ENCODE measurements at places on chromosomes 7 and 10.

- no peak for DNase-seq
Observed at GRCh38 chr7:134946260-134946659, 40.0 kb upstream of the AGBL3 start.

DNA sequence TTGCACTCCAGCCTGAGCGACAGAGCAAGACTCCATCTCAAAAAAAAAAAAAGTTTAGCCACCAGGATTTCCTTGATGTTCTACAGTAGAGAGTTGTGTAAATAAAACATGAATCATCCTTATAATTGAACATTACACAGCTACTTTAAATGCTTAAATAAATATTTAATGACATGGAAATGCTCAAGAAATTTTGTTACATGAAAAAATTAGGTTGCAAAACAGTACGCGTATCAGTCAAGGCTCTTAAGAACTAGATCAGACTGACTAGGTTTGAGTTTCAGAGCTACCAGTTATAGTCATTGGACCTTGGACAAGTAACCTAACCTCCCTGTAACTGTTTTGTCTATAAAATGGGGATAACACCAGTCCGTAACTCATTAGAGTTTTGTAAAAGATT lies 38.7 kb upstream of the GSAP start:
- no peak for DNase-seq

GRCh38 chr7:105639667-105640493 lies 58.6 kb upstream of the EFCAB10 start:
- no peak for DNase-seq

- no peak for DNase-seq
Observed at GRCh38 chr7:25544254-25544653, 316.0 kb upstream of the NPVF start.

DNA sequence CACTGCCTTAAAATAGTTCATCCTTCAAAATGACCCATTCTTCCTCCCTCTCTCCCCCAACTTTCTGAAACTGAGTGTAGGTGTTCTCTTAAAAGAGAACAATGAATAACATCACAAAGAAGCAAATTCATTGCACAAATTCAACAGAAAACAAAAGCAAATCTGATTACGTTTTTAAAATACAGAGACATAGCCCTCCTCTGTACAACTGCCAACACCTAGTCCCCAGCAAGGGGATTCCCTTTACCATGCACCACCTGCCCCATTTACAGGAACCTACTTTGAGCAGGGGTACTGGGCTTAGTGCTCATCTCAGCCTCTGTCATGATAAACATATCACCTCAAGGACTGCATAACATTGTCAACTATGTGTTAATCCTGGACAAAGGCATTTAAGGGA lies 302.8 kb upstream of the AOAH start:
- no peak for DNase-seq

- no peak for DNase-seq
Observed at GRCh38 chr10:80512031-80512526, 25.6 kb upstream of the SH2D4B start.

- DNase-seq = no peak
Observed at GRCh38 chr7:14837216-14837615, 65.3 kb downstream of the DGKB start.

DNA sequence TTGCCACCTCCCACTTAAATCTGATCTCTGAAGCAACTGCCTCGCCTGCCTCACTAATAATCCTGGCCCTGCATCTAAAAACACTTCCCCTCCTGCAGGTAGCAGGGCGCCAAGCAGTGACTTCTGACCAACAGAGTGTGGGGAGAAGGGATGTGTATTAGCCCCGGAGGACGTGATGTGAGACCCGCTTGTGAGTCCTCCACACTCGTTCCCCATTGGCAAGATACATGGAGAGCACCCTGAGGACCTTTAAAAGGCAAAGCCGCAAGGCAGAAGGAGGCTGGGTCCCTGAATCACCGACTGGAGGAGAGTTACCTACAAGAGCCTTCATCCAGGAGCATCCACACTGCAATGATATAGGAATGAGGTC lies 6.1 kb upstream of the PILRA start:
- DNase-seq = no peak

GRCh38 chr7:1596181-1597043 lies 26.6 kb upstream of the PSMG3 start:
- DNase-seq = no peak

DNA sequence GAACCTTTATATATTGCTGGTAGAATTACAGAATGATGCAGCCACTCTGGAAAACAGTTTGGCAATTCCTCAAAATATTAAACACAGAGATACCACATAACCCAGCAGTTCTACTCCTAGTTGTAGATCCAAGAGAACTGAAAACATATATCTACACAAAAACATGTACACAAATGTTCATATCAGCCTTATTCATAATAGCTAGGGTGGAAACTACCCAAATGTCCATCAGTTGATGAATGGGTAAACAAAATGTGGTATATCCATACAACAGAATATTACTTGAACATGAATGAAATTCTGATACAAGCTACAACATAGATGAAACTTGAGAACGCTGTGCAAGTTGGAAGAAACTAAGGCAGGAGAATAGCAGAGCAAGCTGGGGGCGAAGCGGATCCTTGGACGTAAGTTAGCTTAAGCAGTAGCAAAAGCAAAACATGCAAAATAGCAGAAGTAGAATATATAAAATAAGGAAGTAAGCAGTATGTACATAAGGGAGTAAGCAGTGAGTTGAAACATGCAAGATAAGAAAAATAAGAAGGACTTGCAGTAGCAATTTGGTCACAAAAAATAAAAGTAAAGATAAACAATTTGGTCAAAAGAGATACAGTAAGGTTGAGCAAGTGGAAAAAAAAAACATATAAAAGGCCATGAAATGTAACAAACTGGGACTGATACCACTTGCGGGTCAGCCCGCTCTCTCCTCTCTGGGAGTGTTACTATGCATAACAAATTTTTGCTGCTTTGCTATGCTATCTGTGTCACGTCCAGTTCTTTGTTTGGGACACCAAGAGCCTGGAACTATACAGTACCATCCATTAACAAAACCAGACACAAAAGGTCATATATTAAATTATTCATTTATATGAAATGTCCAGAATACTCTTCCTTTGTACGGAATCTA lies 18.0 kb upstream of the HILPDA start:
- DNase-seq = no peak

- DNase-seq = no peak
Observed at GRCh38 chr7:121282129-121282528, 46.7 kb upstream of the WNT16 start.

DNA sequence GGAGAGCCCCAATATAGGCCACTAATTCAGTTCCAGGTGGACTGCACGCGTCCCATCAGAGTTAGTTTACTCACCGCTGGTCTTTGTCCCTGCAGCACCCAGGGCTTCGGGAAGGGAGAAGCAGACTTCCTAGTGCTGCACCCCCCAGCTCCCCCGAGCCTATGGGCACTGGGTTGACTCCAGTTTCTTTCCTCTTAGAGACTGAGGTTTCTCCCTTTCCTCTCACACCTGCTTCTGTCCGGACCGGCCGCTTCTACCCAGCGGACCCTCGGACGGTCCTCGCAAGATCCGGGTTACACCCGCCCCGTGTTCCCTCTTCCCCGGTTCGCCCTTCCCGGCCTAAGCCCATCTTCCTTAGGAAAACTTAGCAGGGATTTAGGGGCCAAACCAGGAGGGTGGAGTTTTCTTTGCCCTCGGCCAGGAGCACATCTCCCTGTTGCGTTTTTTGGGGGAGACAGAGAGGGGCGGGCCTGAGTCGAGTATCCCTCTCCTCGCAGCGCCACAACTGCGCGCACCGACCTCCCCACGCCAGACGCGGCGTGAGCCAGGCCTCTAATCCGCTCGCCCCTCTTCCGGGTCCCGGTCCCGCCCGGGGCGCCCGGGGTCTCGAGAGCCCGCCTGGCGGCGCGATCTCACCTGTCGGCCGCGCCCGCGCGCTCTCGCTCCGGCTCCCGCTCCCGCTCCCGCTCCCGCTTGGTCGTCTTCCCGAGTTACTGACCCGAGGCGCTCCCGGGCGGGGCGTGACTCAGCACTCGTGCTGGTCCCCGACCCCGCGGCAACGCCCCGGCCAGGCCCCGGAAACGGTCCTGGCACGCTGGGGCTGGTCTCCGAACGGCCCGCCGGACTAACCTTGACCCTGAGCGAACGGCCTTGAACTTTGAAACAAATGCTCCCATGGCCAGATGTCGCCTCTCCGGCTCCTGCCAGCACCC lies at the start of gene AIFM2:
Gene AIFM2, minus strand, starts transcription at position 728 of the 932 bp plus-strand sequence. CDS start 8,741 bp downstream, outside the sequence.
- no peak for DNase-seq

DNA sequence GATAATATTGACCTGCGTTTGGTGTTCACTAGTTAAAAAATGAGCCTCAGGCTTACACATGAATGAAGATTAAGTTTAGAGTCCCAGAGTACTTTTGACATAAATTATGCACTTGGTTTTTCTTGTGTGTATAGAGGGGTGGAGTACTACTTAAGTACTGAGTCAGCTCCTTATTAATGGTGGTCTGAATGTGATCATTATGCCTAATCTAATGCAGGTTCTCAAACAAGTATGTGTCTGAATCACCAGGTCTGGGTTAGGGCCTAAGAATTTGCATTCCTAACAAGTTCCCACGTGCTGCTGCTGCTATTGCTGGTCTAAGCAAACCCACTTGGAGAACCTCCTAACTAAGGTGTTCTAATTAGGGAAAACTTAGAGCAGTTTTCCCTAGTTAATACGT lies 30.7 kb upstream of the STOX1 start:
- no peak for DNase-seq

DNA sequence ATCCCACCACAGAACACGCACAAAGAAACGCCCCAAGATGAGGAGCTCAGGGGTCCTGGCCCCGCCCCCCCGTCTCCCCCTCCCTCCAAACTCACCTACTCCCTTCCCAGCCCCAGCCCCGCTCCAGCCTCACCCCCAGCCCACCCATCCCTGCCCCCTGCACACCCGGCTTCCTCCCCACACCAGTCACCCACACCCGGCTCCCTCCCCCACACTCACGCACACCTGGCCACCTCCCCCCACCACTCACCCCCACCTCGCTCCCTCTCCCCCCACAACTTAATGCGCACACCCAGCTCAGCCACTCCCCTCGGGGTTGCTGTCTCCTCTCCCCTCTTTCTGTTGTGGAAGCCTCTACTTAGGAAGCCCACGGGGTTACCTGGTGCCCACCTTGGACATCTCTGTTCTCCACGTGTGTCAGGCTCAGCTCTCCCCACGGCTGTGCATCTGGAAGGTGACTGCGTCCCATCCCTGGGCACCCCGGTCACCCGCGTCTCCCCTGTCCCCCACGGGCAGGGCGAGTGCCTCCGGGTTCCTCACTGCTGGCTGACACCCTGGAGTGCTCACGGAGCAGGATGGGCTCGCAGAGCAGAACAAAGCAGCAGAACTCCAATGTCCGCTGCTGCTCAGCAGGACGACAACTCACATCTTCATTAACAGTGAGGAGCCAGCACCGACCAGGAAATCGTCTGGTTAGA lies 166.8 kb downstream of the USP6NL start:
- DNase-seq = no peak

DNA sequence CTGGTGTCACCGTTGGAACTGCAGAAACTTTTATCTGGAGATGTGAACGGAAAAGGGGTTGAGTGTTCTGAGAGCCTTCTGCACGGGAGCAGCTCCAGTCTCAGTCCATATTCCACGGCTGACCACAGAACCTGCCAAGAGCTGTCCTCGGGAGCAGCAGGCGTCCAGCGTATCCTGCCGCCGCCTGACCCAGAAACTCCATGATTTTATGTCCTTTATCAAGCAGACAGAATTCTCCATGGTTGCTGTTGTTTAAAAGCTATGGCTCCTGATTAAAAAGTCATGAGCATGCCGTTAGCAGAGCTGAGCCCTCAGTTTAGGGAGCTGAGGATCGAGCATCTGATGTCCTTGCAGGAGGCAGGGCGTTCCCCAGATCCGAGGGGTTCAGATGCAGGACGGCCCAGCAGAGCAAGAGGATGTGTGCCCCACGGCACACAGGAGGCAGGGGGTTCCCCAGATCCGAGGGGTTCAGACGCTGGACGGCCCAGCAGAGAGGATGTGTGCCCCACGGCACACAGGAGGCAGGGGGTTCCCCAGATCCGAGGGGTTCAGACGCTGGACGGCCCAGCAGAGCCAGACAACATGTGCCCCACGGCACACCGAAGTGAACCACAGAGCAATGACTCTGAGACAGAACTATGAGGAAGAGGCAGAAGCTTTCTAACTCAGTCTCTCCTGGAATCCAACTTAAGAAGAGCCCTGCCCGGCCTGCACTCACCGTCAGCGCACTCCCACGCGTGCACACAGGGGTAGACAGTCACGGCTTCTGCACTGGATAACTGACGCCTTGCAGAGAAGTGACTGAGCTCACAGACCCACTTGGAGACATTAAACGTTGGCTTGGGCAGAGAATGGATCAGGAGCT lies 96.4 kb downstream of the WDR37 start:
- DNase-seq = no peak

DNA sequence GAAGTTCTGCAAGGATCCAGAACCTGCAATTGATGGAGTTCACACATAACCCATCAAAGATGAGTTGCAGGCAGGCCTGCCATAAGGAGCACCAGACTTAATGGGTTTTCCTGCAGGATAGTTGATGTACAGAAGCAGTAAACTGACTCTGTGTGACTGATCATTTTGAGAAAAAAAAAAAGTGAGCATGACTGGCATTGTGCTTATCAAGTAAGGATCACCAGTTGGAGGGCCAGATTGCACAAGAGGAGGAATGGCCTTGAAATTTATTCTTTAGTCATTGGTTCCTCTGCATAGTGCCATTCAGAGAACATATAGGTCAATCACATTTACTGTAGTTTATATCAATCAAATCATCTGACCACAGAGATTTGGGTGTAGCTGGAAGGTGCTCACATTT lies 3.8 kb downstream of the CYP3A43 start:
- no peak for DNase-seq

DNA sequence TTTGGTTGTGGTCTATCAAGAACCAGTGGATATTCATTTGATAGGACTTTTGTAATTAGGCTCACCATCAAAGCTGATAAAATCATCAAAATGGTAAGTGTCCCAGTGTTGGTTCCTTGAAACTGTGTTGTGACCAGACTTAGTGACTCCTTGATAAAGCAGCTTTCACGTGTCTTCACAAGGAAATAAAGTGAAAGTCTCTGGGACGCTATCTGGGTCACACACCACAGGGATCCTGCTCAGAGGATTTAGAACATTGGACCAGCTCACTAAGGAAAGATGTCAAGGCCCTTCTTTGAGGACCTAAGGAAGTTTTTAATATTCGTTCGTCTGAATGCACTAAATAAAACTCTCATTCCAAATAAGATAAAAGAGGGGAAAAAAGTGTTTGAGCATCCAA lies 193.1 kb downstream of the RNLS start:
- no peak for DNase-seq

- DNase-seq = no peak
Observed at GRCh38 chr7:116100626-116101025, 70.1 kb upstream of the TFEC start.

DNA sequence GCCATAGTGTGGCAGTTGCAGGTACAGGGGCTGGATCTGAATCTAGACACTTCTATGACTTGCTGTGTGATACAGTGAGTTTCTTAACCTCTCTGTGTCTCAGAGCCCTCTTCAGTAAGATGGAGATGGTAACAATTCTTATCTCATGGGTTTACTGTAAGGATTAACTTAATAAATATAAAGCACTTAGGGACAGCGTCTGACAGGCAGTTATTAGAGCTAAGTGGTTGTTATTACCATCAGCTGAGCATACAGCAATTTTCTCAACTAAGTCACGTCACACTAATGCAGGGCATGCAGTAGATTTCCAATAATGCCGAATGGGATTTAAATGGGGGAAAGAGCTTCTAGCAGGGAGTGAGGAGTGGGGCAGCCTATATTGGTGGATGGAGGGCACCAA lies 162.6 kb downstream of the SH2D4B start:
- DNase-seq = peak; percentile 51
